ENCODE measurements at places on chromosomes 13 and 19. TPM values are rescaled to one million over a fixed set of nuclear protein-coding genes. Genes with fewer than 3 reads are reported as not detected.

GRCh38 chr13:51730927-51731326 is 73.0 kb downstream of the DHRS12 start:
- no peak for DNase-seq

DNA sequence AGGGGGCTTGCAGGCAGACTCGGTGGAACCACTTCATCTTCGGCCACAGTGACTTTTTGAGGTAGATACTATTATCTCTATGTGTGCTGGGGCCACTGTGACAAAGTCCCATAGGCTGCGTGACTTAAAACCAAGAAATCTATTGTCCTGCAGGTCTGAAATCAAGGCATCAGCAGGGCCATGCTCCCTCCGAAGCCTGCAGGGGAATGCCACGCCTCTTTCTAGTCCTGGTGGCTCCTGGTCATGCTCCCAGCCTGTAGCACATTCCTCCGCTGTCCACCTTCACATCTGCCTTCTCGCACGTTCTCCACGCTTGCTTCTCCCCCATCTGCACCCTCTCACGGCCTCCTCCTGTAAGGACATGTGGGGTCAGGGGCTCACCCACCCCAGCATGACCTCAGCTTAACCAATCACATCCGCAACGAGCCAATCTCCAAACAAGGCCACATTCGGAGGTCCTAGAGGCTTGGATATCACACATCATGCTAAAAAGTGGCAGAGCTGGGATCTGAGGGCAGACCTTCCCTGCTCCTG is 21.0 kb upstream of the RAB20 start:
- DNase-seq: no peak

DNA sequence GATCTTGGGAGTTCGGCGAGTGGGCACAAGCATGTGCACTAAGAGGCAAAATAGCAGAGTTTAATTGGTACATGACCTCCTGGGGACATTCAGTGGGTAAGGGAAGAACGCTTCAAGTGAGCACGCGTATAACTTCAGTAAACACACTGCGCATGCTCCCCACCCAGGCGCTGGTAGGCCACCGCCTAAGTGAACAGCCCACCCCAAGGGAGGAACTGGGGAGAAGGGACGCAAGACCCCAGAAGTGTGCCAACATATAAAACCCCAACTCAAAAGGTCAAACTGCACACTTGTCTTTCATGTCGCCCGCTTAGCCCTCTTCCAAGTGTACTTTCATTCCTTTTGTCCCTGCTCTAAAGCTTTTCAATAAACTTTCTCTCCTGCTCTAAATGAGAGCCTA is 10.5 kb upstream of the NTN5 start:
- no peak for DNase-seq

DNA sequence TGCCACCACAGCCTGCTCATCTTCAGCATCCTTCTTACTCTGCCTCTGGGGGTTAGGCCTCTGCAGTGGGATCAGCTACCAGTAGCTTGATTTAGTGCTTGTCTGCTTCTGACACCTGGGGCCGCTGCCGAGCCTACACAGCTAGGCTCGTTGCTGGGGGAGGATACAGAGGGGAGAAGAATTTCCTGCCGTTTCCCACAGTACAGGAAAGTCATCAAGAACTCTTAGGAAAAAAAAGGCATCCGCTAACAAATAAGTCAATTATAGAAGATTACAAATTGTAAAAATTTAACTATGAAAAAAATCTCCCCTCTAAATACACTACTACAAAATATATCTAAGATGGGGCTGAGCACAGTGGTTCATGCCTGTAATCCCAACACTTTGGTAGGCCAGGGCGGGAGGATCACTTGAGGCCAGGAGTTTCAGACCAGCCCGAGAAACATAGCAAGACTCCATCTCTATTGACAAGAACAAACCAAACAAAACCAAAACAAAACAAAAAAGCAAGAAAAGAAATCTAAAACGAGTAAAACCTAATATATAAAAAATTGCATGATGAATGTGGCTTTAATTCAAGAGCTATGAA is 26.7 kb downstream of the LATS2 start:
- DNase-seq: no peak

- DNase-seq: no peak
Observed at GRCh38 chr13:23580684-23581060, 10.5 kb downstream of the TNFRSF19 start.

GRCh38 chr19:29525901-29526729 is at the start of gene VSTM2B:
Gene VSTM2B (plus strand): TSS chr19:29525994. CDS start chr19:29526584, 590 bp downstream.
- DNase-seq: no peak

- DNase-seq: no peak
Observed at GRCh38 chr19:11044431-11044830, 44.8 kb upstream of the LDLR start.

- DNase-seq: no peak
Observed at GRCh38 chr19:32098968-32099367, 246.4 kb upstream of the ZNF507 start.

DNA sequence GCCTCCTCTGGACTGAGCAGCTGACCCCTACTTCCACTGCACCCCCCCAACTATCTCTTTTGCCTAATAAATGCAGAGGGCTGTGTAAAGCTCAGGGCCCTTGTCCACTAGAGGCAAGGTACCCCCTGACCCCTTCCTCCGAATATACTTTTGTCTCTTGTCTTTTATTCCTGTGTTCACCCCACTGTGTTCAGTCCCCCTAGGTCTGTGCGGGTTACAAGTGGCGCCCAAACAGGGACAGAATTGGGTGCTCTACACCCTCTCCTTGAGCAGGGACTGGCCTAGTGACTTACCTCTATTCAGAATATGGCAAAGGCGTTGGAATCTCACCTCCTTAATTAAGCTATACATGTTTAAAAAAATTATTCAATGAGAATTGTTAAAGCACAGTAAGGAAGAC is 15.0 kb downstream of the ZNF350 start:
- DNase-seq: no peak

GRCh38 chr19:38727868-38728660 is 16.2 kb downstream of the CAPN12 start:
- no peak for DNase-seq

DNA sequence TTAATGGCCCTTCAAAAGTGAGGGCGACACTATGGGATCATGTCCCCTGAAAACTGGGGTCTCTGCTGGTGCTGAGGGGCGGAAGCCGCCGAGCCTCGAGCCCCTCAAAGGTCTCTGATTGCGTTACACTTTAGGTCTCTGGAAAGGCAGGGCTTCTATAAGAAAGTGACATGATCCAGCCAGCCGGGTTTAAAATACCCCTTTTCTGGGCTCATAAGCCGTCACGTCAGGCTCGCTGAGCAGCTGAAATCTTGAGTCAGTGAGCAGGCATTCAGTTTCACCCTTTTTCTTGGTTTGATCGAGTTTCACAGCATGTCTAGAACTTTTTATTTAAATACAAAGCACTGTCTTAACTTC is 600 bp upstream of the HMGB1 start:
- DNase-seq: no peak

- no peak for DNase-seq
Observed at GRCh38 chr19:7744199-7744786, 3.0 kb downstream of the CD209 start.

DNA sequence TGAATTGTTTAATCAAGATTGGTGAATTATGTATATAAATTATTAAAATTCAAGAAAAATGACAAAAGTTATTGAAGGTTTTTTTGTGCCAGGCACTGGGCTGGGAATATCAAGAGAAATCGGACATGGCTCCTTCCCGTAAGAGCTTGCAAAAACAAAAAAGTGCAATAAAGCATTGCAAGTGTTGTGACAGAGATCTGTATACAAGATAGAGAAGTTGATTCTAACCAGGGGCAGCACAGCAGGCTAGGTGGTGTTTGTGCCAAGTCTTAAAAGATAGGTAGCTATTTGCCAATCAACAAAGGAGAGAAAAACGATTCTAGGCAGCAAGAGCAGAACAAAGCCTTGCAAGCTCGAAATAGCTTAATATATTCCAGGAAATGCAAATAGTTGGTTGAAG is 123.7 kb upstream of the WASF3 start:
- no peak for DNase-seq

DNA sequence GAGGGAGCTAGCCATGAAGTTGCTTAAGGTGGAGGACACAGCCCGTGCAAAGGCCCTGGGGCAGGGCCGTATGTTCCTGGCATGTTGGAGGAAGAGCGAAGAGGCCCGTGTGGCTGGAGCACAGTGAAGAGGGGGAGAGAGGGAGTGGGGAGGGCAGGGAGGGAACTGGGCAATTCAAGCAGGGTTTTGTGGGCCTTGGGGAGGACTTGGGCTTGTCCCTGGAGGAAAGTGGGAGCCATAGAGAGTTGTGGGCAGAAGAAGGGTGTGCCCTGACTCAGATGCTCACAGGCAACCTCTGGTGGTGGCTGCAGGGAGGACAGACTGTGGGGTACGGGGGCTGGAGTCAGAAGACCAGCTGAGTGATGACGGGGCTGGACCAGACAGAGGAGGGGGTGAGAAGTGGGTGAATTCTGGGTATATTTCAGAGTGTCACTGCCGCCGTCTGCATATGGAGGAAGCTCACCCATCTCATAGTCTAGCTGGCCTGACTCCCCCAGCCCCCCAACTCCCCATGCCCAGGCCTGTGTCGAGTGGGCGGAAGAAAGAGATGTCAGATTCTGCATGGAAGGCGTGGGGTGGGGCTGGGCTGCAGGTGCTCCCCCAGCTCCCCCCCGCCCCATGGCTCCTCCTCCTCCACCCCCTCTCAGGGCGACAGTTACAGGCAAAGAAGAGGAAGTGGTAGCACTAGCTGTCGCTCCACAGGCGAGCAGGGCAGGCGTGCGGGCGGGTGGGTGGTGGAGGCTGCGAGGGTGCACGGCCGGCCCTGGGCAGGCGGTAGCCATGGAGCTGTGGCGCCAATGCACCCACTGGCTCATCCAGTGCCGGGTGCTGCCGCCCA is at the start of gene VAV1:
Gene VAV1, plus strand, starts transcription at position 681 of the 838 bp plus-strand sequence. Its CDS starts 100 bp downstream, at position 781.
- no peak for DNase-seq

- DNase-seq: no peak
Observed at GRCh38 chr13:106527826-106528225, 7.6 kb downstream of the EFNB2 start.

GRCh38 chr19:49939721-49940481 is 10.6 kb upstream of the NUP62 start:
- no peak for DNase-seq

Gene HNRNPA1L2
- total RNA-seq: 3.2 TPM

Gene RHPN2
- 3.4 TPM for total RNA-seq

Gene SMARCA4
- total RNA-seq: 90.4 TPM

Gene TTC9B
- total RNA-seq: not detected

Measured in vagina (tissue), 2 donors.